Colonic mucosa (tissue), 4 donors: ENCODE measurements at places on chromosomes 6 and 20. TPM values are rescaled to one million over a fixed set of nuclear protein-coding genes. Genes with fewer than 3 reads are reported as not detected.

FRS3 gene
- total RNA-seq = 3.4 TPM

DNA sequence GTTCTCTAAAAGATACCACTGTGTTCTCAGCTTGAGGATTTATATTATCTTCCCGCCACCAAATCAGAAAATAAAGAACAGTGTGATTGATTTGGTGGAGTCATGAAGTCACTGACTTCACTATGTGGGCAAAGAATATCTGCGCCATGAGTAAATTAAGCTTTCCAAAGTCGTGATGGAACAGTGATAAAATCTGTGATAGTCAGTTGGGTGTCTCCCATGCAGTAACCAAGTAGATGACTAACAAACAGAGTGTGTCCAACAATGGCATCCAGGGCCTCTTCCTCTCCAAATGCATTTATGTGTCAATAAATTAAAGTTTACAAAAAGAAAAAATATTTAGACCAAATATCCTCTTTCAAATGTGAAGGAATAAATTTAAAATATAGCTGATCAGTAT, 87.0 kb upstream of the DST start:
- H3K36me3 ChIP-seq = no peaks in the 10 kb centered on the region
- no peak overlapping the region for H3K27ac ChIP-seq
- H3K4me1 ChIP-seq = no peaks in the 10 kb centered on the region

ADGRF5 gene
- total RNA-seq = 1.8 TPM

PKIG gene
- total RNA-seq = 46.1 TPM

IL17A gene
- not detected for total RNA-seq

GRCh38 chr20:25251019-25251418, 3.1 kb downstream of the PYGB start:
- H3K27me3 ChIP-seq = no peaks in the 10 kb centered on the region
- no peak overlapping the region for H3K4me3 ChIP-seq
- peaks cover 13% of the 10 kb centered on the region for H3K4me1 ChIP-seq
- H3K36me3 ChIP-seq = no peaks in the 10 kb centered on the region
